Activated T-cell treated with anti-CD3 and anti-CD28 coated beads for 4 hours (primary cell): ENCODE measurements at places on chromosomes 11 and 22.

- no peak for DNase-seq
Observed at GRCh38 chr11:71387784-71388636, 60.2 kb downstream of the DHCR7 start.

- DNase-seq, result no peak
Observed at GRCh38 chr11:70661761-70662501, 263.6 kb downstream of the CTTN start.

GRCh38 chr11:131629925-131630540, 259.6 kb downstream of the NTM start:
- DNase-seq, result no peak

DNA sequence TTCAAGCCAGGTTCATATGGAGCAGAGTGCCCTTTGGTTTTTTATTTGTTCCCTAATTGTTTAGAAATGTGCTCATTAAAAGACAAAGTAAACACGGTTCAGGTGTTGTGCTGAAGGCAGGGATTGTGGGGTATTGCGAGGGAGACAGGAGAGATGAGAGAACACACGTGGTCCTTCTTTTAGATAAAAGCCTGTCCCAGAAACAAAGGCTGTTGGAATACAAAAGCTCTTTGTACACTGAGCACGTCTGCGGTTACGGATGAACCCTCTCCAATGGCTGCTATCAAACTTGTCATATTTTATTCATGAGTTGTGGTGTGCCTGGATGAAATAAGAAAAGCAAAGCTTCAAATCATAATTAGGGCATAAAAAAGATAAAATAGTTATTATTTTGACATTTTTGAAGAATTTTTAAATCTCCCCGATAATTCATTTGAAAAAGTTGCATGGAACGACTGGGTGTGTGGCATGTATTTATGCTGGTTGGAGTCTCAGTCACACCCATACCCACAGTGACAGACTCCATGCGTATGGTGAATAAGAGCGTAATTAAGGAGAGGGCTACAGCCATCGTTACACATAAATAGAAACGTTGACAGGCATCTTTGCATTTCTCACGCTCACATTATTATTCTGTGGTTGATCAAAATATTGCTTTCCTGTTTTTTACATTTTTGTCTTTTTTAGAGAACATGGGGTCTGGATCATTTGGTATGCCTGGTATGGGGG, 92.9 kb downstream of the NELL1 start:
- no peak for DNase-seq

DNA sequence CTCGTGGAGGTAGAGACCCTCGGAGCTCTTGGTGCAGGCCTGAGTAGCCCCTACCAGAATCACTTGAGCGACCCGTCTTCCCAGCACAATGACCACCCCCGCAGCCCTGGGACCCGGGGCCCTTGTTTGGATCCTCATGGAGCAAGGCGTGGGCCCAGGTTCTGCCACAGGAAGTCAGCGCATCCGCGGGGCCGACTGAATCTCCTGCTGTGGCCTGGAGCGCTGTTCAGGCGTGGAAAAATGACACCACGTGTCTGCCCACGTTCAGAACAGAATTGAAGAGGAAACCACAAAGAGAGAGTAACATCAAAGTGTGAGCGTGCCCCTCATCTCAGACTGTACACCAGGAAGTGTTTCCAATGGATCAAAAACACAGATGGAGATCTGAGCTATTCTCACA, 1479.2 kb downstream of the TBC1D22A start:
- no peak for DNase-seq
